ENCODE measurements at places on chromosomes 5 and 9. TPM values are rescaled to one million over a fixed set of nuclear protein-coding genes. Genes with fewer than 3 reads are reported as not detected.

The REXO4 gene
- 17.8 TPM for total RNA-seq

DNA sequence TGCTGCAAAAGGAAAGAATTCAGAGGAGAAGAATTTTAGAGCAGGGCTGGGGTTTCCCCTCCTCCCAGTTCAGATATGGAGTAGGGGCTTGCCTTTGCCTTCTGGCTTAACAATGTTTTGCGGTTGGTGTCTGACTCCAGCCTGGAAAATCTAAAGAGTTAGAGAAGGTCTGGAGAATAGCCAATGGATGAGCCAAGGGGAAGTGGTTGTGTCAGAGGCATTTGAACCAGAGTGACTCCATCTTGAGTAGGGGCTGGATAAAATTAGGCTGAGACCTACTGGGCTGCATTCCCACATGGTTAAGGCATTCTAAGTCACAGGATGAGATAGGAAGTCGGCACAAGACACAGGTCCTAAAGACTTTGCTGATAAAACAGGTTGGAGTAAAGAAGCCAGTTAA lies 133.7 kb downstream of the DIRAS2 start:
- DNase-seq = no peak
- H3K27me3 ChIP-seq = no peaks in the 10 kb centered on the region
- no peaks in the 10 kb centered on the region for H3K4me1 ChIP-seq
- no peak overlapping the region for H3K27ac ChIP-seq

GRCh38 chr9:91954841-91955471 lies 4.9 kb upstream of the ROR2 start:
- no peak overlapping the region for H3K4me3 ChIP-seq
- no peaks in the 10 kb centered on the region for H3K27me3 ChIP-seq
- peaks cover 5% of the 10 kb centered on the region for H3K4me1 ChIP-seq
- DNase-seq = no peak

GRCh38 chr5:167699432-167699831 lies 592.0 kb upstream of the WWC1 start:
- H3K27me3 ChIP-seq = no peaks in the 10 kb centered on the region
- H3K36me3 ChIP-seq = no peaks in the 10 kb centered on the region
- H3K4me1 ChIP-seq = no peaks in the 10 kb centered on the region
- H3K4me3 ChIP-seq = no peak overlapping the region

DNA sequence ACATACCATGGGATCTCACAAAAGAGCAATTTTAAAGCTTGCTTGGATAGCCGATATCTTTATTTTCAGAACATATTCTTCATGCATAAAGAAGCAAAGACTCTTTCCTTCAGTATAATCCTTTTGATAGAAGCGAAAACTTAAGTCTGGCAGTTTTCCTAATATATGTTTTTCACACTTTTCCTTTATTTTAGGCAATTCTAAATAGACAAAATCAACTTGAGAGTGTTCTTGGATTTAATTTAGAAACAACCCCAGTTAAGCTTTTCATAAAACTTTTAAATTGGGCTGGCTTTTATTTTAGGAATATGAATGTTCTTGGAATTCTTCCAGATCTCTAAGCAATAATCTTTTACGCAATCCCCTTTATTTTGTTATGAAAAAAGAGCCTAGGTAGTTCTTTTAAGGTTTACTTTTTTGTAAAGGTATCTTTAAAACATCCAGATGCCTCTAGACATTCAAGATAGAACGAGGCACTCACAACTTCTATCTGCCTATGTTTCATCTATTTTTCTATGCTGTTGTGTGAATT lies 51.5 kb upstream of the HSPB3 start:
- no peaks in the 10 kb centered on the region for H3K4me1 ChIP-seq
- no peak overlapping the region for H3K4me3 ChIP-seq
- DNase-seq = no peak
- H3K27ac ChIP-seq = no peak overlapping the region
- no peaks in the 10 kb centered on the region for H3K27me3 ChIP-seq

- no peaks in the 10 kb centered on the region for H3K27me3 ChIP-seq
- no peaks in the 10 kb centered on the region for H3K36me3 ChIP-seq
- H3K4me1 ChIP-seq = no peaks in the 10 kb centered on the region
- DNase-seq = no peak
- H3K4me3 ChIP-seq = no peak overlapping the region
Observed at GRCh38 chr9:16396389-16396788, 474.1 kb downstream of the BNC2 start.

DNA sequence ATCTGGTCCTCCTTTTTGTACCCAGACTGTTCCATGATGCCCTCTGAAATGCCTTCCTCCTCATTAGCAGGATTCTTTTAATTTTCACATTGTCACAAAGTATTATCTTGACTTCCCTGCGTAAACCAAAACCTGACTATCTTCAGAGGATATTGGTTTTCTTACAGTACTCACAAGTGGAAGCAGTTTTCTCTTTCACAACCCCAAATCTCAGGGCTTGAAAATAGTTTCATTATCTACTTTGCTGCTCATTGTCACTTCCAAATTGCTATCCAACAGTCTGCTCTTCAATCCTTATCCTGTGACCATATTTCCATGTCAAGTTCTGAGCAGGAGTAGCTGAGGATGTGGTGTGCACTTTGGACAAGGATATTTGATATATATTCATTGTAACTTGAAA lies 324.1 kb downstream of the FAM170A start:
- no peak for DNase-seq
- H3K27ac ChIP-seq = no peak overlapping the region
- no peaks in the 10 kb centered on the region for H3K27me3 ChIP-seq
- H3K36me3 ChIP-seq = no peaks in the 10 kb centered on the region
- no peaks in the 10 kb centered on the region for H3K4me1 ChIP-seq

DNA sequence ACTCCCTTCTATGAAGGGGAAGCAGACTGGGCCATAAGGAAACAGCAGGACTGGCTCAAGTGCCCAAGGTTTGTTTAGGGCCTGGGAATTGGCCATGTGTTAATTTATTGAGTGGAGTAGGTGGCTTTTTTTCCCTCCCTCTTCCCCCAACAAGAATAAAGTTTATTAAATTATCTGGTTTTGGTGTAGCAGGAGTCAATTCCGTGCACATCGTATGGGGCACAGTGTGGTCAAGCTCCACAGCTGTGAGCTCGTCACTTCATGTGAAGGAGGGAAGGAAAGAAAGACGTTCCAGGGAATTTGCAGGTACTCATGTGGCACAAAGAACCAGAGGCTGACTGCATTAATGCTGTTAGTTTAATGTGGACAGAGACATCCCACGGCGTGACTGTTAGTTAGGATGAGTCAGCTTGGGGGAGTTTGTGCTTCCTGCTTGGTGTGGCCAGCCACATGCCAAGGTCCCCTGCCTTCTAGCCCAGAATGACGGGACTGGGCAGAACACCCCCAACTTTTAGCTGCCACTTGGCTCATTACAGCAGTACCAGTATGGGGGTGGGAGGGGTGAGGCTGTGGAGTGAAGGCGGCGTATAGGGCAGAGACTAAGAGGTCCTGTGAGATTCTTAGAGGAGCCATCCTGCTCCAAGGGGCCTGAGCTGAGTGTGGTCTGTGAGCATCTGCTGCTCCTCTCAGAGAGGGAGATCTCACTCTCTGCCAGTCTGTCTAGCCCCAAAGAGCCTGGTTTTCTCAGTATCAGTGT lies 33.2 kb downstream of the CSF1R start:
- H3K36me3 ChIP-seq = no peaks in the 10 kb centered on the region
- H3K4me1 ChIP-seq = no peaks in the 10 kb centered on the region
- no peak for DNase-seq
- H3K4me3 ChIP-seq = no peak overlapping the region

DNA sequence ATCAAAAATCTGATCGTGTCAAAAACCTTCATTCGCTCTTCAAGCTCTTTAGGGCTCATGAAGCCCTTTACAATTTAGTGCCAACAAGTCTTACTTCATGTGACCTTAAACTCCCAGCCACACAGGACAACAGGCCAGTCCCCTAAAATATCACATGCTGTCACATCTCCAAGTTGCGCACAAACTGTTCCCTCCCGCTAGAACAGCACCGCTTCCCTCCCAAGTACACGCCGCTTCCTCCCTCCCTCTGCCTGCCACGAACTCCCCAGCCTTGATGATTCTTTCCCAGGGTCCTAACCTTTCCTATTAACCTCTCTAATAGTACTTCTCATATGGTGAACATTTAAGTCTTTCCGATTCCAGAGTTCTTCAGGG lies 91.2 kb downstream of the TLE1 start:
- no peaks in the 10 kb centered on the region for H3K4me1 ChIP-seq
- H3K27ac ChIP-seq = peak overlapping the region; percentile 38
- H3K36me3 ChIP-seq = no peaks in the 10 kb centered on the region
- no peak overlapping the region for H3K4me3 ChIP-seq

DNA sequence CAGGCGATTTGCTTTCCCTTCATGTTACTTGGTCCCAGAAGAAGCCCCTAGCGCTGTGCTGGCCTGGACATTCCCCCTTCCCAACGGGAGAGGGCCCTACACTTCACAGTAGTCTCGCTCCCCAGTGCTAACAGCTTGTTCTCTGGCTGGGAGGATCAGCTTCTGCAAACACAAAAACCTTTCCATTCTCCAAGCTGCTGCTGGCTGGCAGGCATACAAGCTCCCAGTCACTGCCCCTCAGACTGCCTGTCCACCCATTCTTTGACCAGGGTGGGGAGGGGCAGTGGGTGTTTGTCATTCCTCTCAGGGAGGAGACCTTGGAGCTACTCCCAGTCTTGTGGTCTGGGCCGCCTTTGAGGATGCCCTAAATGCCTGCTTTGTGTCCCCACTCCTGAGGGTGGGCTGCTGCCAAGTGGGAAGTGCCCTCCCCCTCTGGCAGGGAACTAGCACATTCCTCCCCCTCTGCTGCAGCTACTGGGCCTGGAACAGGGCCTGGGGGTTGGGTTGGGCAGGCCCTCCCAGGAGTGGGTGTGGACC lies 20.8 kb downstream of the ENHO start:
- H3K36me3 ChIP-seq = no peaks in the 10 kb centered on the region
- H3K27ac ChIP-seq = no peak overlapping the region
- no peaks in the 10 kb centered on the region for H3K27me3 ChIP-seq
- no peak overlapping the region for H3K4me3 ChIP-seq

The CDC25C gene
- total RNA-seq = 0.94 TPM

The ECM2 gene
- total RNA-seq = 20.1 TPM

DNA sequence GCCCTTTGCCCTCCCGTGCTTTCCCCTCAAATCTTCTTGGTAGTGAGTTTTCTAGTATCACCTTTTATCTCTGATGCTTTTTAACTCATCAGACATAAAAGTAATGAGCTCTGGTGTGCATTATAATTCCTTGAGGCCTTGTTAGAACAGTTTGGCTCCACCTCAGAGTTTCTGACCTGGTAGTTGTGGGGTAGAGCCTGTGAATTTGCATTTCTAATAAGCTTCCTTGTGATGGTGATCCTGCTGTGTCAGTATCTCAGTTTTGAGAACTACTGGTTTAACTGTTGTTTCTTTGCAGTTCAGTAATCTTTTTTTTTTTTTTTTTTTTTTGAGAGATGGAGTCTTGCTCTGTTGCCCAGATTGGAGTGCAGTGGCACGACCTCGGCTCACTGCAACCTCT lies 31.1 kb downstream of the UBE2D2 start:
- H3K4me3 ChIP-seq = no peak overlapping the region
- peak; percentile 30 for DNase-seq
- H3K27me3 ChIP-seq = no peaks in the 10 kb centered on the region

The BRD9 gene
- 90.8 TPM for total RNA-seq

The VLDLR gene
- total RNA-seq = 0.85 TPM

DNA sequence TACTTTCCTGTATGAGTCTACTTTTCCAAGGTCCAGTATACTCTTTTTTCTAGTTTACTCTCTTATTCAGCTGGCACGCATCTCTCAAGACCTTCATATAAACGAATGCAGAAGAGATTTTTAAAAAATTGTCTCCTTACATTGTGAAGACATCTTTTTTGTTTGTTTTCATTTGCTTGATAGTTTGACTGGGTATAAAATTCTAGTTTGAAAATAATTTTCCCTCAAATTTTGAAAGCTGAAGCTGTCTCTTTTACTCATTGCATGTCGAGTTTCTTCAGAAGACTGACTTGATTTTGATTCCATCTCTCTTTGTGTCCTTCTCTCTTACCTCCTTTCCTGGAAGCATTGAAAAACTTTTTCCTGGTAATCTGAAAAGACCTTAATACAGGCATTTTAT lies 3.1 kb upstream of the PCDHB11 start:
- no peaks in the 10 kb centered on the region for H3K4me1 ChIP-seq
- no peaks in the 10 kb centered on the region for H3K27me3 ChIP-seq
- no peak overlapping the region for H3K4me3 ChIP-seq
- no peak overlapping the region for H3K27ac ChIP-seq

- H3K27me3 ChIP-seq = no peaks in the 10 kb centered on the region
- no peaks in the 10 kb centered on the region for H3K4me1 ChIP-seq
- H3K36me3 ChIP-seq = no peaks in the 10 kb centered on the region
- no peak overlapping the region for H3K4me3 ChIP-seq
- peak overlapping the region; percentile 40 for H3K27ac ChIP-seq
- no peak for DNase-seq
Observed at GRCh38 chr5:177537389-177538361, 16.7 kb downstream of the FAM193B start.

- no peaks in the 10 kb centered on the region for H3K36me3 ChIP-seq
- H3K27me3 ChIP-seq = peaks cover 3% of the 10 kb centered on the region
- H3K4me3 ChIP-seq = peak overlapping the region; percentile 87
- H3K27ac ChIP-seq = peak overlapping the region; percentile 92
- peak; percentile 82 for DNase-seq
Observed at GRCh38 chr9:131274674-131275331, 1.5 kb downstream of the FAM78A start.

The INSL4 gene
- not detected for total RNA-seq

DNA sequence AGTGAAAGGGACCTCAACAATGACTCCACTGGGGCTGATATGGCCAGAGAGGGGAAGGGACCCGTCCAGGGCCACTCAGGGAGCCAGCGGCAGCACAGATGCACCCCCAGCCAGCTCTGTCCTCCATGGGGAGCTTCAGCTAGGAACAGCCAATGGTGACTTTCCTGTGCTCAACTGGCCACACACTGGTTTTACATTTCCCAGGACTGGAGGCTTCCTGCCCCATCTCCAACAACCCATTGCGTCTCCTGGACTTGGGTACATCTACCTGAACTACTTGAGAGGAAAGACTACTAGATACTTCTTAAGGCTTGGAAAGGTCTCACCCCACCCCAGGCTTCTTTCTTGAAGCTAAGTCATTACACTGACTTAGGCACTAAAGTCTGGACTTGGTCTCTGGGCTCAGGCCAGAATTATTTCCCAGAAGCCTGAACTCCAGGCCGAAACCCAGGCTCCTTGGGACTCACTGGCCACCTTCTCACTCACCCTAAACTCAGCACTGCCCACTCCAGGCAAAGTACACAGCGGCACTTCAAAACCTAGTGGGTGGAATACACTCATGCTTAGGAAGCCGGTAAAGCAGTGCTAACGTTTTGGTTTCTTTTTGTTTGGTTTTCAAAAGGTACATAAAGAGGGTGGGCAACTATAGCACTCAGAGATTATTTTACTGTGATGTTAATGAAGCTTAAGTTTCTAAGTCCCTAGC lies 1.5 kb downstream of the IGFBPL1 start:
- no peaks in the 10 kb centered on the region for H3K27me3 ChIP-seq
- no peaks in the 10 kb centered on the region for H3K4me1 ChIP-seq
- H3K4me3 ChIP-seq = no peak overlapping the region
- DNase-seq = no peak
- no peak overlapping the region for H3K27ac ChIP-seq

The ASPN gene
- 2.5 TPM for total RNA-seq
